ENCODE measurements at places on chromosomes 2 and 18.
A peak's percentile ranks its signal among the peaks of the same experiment; 100 is the strongest.

GRCh38 chr2:138846216-138846821, 66.1 kb upstream of the NXPH2 start:
- DNase-seq: peak; percentile 3

DNA sequence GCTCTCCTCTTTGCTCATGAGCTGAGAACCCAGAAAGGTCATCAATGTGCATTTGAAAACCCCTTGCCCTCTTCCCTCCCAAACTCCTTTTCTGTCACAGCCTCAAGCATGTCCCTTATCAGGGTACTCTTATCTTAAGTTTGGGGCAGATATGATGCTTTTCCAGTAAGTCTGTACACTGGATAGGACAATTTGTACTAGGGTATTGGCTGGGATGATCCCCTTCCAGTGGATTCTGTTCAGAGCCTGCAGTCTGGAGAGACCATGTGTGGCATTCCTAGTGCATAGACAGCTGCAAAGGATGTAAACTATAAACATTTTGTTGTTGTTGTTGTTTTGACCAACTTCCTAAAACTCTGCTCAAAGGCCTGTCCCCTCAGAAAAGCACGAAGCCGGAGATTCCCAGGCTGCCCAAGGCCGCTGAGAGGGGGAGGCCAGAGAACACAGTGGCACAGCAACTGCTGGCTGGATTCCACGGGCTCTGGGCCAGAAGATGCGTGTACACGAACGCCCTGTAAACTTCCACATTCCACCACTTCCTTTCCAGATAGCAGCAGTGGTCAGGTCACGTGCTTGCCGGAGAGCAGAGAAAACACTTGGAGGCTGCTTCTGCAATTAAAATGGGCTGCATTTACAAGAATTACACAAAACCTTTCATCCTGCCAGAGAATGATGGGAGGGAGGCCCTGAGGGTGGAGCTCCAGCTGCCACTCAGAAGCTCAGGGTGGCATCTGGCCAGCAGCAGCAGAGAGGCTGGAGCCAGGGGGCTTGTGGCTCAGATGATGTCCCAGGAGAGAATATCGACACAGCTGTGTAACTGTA, 42.1 kb downstream of the BMP10 start:
- peak; percentile 57 for DNase-seq

DNA sequence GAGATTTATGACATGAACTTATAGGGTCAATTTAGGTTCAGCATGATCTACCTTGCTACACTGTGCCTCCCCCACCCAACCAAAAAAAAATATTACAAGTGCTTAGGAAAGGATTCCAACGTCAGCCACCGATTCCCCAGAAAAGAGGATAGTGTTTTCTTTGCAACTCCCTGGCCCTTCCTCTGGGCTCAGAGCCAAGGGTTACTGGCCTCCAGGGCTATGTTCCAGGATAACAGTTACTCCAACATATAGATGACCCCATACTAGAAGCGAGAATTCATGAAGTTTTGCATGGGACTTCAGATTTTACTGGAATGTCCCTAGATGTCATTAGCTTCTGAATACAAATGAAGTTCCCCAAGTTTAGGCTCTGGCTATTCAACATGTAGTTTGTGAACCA, 172.1 kb downstream of the UPP2 start:
- DNase-seq: peak; percentile 1

DNA sequence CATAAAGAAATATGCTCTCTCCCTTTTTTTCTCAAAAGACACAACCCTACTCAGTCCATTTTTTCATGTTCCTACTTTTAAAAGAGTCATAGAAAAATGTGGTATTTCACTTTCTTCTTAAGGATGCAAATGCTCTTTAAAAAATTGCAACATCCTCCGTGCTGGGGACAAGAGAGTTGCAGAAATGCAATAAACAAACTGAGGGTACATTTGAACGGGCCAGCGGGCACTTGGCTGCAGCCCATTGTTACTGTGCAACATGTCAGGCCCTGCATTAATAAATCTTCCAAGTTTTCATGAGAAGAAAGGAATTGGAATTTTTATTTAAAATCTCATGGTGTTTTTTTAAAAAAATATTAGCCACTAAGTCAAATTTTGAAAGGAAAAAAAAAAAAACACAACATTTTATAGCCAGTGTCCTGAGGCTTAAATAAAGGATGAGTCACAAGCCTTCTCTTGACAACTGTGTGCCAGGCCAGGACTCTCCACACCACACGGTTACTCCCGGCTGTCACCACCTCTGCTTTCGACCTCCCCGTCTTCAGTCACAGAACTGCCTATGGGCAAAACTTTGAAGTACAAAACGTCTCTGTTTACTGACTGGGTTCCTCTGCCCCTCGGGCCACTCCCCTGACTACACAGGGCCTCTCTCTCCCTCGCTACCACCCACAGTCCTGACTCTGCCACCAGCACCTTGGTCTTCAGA, 57.5 kb upstream of the MFF start:
- no peak for DNase-seq

DNA sequence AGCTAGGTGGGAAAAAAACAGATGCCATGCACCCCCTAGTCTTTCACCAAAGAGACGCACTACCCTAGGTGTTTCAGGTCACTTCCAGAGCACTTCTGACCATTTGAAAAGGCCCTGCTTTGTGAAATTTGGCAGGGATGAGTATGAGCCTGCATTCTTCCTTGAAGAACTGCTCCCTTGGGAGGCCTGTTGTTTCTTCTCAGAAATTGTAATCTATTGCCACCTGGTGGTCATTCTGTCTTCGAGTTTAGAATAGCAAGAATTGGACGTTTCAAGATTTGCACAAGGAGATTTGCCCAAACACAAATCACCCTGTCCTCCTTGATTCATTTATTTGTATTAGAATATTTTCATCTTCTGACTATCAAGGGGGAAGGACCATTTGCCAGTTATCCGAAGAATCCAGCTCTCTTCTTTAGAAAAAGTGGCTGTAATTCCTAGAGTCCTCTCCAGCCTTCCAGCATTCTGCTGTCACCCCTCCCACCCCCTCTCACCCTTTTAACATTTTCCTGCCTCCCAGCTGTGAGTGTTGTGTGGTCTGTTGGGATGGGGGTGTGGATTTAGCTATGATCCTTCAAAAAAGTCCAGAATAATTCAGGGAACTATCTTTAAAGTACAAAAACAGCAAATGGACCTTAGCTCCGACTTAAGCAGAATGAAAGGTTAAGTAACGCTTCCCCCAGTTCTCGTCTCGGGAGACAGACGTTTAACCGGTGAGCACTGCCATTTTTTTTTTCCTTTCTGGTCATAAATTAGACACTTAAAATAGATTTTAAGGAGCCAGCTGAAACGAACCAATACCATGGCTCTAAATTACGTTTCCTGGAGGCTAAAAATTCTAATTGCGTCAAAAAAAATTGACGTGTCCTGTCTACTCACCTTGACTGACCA, 3.7 kb upstream of the GAD1 start:
- DNase-seq: peak; percentile 87

DNA sequence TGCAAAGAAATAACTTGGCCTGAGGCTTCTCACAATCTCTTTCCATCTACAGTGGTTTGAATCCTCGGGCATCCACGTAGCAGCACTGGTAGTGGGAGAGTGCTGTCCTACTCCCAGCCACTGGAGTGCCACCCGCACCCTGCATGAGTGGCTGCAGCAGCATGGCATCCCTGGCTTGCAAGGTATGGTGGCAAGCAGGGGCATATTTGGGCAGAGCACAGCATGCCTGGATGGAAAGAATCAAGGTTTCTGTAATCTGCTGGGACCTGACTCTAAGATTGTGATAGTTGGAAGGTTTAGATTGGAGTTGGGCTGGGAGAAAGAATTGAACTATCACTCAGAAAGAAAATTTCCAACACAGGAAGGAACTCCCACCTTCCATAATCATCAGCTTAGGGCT, 4.0 kb downstream of the CAD start:
- DNase-seq: no peak
